ENCODE measurements at places on chromosomes 3 and 15.

DNA sequence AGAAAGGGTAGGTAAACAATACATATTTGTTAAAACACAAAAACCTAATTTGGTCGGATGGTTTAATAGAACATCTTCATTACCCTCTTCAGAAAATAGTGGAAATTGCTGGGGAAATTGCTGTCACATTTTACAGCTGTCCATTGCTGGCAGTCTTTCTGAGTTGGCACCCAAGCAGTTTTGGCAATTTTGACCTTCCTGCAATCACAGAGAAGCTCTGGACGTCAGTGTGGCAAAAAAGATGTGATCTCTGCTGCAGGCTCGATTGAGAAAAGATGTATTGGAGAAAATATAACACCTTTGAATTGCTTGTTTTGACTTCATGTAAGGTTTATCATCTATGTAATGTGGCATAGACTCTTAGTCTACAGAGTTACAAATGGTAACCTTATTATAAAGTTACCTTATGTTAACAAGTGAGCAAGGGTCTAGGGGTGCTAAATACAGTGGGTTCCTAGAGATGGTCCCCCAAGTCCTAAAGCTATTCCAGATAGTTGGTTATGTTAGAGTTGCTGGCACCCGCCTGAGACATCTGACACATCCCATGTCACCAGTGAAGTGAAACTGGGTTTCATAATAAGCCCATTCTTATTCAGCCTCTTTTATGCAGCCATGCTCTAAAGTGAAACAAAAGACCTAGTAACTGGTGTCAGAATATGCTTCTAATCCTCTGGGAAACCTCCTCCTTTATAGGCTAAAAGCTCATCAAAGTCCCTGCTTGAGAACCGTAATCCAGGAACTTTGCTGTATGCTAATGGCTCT lies 14.0 kb downstream of the UBE2E1 start:
- DNase-seq, result no peak

- no peak for DNase-seq
Measured at GRCh38 chr15:77032052-77032646, 37.2 kb downstream of the PSTPIP1 start.

GRCh38 chr3:42148982-42149432 lies 57.9 kb downstream of the TRAK1 start:
- no peak for DNase-seq

- no peak for DNase-seq
Measured at GRCh38 chr3:42698911-42699230, 3.7 kb downstream of the HHATL start.

DNA sequence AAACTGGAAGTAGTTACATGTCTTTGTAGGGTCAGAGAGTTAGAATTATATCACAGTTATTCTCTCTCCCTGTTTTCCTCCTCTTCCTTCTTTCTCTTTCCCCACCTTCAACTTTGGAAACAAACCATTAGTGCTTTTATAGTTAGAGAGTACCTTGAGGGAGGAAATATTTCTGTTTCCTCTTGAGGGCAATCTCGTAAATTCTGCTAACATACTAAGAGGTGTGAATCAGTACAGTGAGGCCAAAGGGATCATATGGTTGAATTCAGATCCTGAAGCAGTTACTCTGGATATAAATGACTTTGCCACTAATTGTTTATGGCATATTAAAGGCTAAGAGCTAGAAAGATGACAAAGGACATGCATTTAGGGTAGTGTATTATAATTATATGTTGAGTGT lies 60.3 kb upstream of the CCNL1 start:
- DNase-seq, result no peak

- no peak for DNase-seq
Measured at GRCh38 chr15:97661796-97662195, 298.7 kb upstream of the ARRDC4 start.

- no peak for DNase-seq
Measured at GRCh38 chr3:146559388-146559787, 15.0 kb upstream of the PLSCR1 start.

DNA sequence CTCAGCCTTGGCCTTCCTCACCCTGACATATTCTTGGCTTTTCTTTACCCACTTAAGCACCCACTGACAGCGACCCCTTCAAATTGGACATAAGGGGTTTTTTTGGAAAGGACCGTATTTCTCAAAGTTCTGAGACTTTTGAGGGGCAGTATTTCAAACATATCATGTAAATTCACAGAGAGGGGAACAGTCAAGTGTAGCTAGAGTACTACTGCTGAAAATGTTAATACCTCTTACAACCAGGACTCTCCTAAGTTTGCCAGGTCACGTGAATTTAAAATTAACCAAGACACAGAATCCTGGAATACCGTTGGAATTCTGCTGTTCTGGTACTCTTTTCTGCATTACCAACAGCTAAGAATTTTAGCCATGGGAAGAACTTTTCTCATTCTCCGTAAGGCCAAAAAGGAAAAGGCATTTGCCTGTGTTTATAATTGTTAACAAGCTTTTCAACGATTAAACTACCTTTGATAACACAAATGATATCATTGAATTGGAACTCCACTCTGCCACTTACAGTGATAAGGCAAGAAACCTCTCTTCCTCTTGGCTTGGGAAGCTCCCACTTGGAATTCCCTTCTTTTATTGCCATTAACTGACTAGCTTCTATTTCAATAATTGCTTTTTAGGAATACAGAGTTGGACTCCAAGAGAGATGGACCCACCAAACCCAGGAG lies 597 bp upstream of the GBE1 start:
- no peak for DNase-seq

DNA sequence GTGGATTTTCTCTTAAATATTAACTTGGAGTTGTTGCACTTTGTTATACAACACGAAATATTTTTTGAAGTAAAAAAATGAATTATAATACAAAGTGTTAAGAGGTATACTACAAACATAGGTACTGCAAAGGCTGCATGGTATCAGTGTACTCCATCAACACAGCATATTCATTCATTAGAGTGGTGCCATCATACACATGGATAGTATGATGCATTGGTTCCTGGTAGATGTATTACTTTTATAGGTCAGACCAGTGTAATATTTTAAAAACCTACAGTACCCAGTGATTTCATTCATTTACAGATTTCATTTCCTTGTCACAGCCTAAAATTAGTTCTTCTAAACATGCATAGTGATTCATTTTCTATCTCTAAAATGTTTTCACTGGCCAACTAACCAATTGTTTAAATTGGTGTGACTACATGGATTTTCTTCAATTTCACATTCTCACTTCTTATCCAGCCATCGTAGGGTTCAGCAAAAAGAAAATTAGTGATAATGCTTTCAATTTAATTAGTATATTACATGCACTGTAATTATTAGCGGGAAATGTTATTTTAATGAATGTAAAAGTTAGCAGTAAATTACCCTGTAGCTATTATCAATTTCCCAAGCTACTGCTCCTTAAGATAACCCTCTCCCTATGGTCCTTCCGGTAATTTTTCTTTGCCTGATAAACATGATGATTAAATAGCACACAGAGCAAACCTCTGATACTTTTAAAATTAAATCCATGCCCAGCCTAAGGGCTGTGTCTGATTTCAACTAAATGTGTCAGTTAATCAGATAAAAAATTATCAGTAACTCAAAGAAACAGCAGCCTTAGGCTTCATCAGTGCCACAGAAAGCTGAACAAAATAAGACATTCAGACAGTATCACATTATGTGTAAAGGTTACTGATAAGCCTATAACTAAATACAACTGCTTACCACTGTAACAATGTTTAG lies 68.4 kb downstream of the DPH6 start:
- DNase-seq, result no peak

DNA sequence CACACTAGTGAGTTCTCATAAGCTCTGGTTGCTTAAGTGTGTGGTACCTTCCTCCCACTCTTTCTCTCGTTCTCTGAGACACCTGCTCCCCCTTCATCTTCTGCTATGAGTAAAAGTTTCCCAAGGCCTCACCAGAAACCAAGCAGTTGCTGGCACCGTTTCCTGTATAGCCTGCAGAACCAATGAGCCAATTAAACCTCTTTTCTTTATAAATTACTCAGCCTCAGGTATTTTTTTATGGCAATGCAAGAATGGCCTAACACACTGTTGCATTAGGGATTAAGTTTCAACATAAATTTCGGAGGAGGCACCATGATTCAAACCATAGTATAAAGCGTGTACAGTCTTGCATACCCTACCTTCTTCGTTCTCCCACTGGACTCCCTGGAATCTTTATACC lies 252.3 kb upstream of the CHRM5 start:
- DNase-seq, result no peak

DNA sequence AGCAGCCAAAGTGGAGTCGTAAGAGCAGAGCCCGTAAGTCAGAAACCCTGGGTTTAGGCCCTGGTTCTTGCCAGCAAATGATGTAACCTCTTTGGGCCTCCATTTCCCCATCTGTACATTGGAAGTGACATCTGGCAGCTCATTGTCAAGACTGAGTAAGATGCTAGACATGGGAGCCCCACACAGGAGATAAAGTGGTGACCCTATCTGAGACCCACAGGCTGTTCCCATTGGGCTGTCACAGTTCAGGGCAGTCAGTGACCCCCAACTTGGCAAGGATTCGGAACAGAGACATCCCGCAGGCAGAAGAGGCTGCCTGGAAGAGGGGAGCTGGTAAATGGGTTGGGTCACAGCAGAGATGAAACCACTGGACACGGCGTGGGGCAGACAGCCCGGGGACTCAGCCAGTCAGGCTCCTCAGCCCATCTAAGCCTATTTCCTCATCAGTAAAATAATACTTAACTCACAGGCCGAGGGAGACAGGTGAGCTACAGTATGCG lies 1.8 kb downstream of the CLN6 start:
- DNase-seq, result no peak

- DNase-seq, result no peak
Measured at GRCh38 chr3:9342696-9343095, 20.2 kb upstream of the THUMPD3 start.

GRCh38 chr3:171396048-171396447 lies 64.2 kb downstream of the TNIK start:
- DNase-seq, result no peak

All from GM18507 (cell line).